ENCODE measurements at places on chromosomes 2 and 18.

DNA sequence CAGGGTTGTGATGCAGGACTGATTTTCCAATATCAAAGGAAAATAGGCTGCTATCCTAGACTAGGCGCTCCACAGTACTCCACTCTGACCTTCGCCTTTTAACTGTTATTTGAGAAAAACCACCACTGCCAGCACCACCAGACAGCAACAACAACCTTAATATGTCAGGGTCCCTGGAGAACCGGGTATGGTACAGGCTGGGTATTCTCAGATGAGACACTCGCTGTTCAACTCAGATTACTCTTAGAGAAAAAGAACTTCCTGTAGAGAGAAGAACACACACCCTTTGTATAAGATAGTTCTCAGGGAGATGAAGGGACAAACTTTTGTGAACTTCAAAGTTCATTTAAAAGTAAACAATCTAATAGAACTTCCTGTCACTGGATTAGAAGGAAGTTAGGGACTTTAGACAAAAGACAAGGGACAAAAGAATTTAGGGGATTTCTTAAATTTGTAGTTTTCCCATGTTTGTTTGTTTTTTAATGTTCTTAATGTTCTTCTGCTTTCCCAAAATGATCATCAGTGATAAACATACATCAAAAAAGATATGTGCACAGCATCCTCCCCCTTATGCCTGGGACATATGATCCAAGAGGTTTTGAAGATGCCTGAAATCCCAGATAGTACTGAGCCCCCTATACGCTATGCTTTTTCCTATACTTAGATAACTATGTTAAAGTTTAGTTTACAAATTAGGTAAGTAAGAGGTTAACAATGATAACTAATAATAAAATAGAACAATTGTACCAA is 41.3 kb upstream of the PPP1R1C start:
- no peak for DNase-seq

DNA sequence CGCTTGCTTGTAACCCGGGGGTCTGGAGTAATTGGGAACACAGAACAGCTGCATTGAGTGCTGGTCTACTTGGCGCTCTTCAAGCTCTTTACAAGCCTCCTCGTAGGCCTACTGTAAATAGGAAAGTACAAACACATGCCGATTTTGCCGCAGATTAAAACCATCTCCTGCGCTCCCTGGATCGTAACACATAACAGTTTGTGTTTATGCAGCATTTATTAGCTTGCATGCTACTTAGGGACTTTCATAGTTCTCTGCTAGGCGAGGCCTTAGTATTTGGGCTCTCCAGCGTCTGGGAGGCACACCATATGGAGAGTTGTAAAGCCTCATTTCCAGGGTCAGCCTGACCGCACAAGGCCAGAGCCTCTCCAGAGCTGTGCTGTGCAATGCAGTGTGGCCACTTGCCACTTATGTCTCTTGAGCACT is 84.0 kb upstream of the HAAO start:
- DNase-seq, result peak; percentile 80

- DNase-seq, result no peak
Measured at GRCh38 chr2:11305338-11305737, 39.1 kb downstream of the ROCK2 start.

DNA sequence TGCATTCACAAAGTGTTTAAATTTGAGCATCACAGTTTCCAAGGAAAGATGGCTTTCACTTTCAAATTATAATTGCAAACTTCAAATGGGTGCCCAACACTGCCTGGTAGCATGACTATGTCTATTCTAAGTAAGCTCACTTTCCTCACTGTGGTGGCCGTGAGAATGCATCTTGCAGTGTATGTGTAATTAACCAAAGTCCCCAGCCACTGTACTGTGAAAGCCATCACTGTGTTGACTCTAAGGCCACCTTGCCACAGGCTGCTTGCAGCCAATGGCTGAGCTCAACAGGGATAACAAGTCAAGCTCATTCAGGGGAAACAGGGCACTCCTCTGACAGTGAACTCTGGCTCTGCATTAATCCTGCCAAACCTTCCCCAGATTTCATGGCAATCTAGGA is 43.3 kb upstream of the LGALSL start:
- DNase-seq, result no peak

- DNase-seq, result no peak
Measured at GRCh38 chr18:50000227-50000626, 186.9 kb upstream of the ACAA2 start.

DNA sequence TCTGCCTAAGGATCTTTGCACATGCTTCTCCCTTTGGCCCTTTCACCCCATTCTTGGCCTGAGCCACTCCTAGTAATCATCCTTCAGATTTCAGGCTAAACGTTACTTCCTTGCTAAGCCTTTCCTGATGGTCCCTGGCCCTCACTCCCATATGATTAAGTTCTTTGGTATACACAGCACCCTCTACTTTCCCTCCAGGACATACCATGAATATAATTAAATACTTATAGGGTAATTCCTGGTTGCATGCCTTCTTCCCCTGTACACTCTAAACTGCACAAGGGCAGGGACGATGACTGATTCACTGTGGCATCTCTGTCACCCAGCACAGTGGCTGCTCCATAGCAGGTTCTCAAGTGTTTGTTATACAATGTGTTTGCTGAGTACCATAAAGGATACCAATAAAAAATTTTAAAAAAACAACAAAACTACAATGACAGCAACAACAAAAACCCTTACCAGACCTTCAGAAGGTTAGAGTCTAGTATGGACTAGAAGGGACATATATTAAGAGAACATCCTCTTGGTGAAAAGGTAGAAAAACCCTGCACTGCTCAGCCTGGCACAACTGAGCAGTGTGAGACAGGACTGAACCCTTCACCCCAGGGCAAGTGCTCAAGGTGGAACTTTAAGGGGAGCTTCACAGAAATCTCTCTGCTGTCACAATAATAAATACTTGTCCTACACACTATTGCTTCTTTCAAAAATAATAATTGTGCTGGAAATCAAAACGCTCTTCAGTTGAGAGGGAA is 76.2 kb downstream of the AAK1 start:
- DNase-seq, result no peak

DNA sequence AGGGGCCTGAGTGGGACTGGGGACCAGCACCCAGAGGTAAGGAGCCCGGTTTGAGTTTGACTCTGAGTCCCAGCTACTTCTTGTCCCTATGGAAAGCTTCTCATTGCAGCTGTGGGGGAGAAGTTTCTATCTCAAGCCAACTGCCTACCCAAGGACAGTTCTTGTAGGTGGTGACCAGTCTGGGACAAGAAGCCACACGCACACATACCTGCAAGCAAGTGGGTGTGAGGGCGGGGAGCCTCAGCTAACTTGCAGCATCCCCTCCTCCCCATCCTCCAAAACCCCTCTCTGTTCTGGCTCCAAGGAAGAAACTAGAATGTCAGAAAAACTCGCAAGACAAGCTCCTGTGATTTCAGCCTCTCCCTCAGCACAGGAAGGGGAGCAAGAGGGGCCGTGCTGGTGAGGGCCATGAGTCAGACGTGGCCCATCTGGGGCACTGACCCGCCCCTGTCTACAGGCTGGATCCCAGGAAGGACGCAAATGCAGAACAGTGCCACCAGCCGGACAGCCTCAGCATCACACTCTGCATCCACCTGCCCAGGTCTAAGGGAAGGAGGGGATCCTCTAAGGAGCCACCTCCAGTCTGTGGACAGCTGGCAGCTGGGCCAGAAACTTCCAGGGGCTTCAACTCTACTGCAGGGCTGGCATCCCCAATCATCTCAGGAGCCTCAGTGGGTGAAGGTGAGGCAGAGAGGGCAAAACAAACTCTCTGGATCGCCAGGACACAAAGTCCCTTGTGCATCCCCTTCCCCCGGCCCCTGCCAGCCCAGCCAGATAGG is 103.4 kb downstream of the TNS1 start:
- no peak for DNase-seq

DNA sequence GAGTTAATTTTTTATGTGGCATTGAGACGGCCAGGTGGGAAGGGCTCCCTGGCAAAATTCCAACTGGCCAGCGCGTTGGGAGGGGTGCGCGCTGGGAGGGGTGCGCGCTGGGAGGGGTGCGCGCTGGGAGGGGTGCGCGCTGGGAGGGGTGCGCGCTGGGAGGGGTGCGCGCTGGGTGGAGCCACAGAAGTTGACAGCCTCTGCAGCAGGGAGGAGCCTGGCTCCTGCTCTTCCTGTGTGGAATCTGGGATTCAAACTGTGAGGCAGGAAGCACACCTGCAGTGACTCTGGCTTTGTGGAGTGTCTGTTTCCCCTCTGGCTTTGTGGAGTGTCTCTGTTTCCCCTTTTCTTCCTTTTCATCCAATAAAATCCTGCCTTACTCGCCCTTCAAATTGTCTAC is 147.9 kb upstream of the CBLN2 start:
- no peak for DNase-seq

DNA sequence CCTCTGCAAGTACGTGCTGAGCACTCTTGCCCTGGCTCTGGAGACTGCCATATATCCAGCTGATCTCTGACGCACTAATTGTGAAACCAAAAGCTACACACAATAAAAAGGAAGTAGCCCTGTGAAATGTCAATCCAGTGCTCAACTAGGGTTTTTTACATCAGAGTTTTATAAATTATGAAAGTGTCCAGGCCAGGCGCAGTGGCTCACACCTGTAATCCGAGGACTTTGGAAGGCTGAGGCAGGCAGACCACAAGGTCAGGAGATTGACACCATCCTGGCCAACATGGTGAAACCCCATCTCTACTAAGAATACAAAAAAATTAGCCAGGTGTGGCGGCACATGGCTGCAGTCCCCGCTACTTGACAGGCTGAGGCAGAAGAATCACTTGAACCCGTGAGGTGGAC is 24.5 kb upstream of the PEX13 start:
- no peak for DNase-seq

DNA sequence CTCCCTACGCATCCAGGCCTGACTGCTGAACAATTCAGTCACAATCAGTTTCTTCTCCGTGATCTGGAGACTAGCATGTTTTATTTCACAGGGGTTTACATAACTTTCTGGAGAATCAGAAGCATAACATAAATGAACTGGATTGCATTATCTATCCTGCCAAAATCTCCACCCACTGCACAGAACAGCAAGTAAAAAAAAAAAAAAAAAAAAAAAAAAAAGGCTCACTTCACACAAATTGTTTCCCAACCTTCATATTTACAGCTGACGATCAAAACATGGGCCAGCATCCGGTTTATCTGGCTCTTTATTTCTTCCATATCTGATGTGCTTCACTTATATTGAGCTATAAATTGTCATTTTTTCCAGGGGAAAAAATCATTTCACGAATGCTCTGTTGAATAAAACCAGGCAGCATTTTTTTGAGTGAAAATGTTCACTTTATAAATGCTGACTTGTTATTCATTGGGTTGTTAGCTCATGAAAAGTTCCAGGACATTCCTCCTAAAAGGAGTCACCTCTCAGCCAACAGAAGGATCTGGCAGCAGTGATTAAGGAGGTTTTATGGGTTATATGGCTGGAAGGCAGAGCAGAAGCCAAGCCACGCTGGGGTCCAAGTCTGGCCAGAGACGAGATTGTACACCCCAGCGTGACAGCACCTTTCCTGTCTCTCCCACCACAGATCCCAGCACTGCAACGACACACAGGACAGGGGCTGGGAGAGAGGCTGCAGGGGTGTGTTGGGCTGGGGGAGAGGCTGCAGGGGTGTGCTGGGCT is 51.2 kb upstream of the GLI2 start:
- no peak for DNase-seq

GRCh38 chr2:74702001-74702715 is 48.1 kb downstream of the SEMA4F start:
- DNase-seq, result no peak

GRCh38 chr2:79740879-79741443 is 228.1 kb downstream of the CTNNA2 start:
- DNase-seq, result no peak

DNA sequence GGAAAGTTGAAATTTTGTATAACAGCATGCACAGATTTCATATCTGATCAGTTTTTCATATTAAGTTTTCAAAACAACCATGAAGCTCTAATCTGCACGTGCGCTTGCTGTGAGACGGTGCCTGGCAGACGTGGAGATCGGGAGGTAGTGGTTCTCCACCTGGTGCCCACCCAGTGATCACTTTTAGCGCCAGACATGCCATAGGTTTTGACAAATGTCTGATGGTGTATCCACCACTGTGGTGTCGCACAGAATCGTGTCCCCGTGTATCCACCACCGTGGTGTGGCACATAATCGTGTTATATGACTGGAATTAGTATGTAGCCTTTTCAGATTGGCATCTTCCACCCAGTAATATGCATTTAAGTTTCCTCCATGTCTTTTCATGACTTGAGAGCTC is 40.9 kb upstream of the KCNG2 start:
- no peak for DNase-seq

GRCh38 chr2:202703091-202703490 is 68.3 kb downstream of the FAM117B start:
- DNase-seq, result no peak

DNA sequence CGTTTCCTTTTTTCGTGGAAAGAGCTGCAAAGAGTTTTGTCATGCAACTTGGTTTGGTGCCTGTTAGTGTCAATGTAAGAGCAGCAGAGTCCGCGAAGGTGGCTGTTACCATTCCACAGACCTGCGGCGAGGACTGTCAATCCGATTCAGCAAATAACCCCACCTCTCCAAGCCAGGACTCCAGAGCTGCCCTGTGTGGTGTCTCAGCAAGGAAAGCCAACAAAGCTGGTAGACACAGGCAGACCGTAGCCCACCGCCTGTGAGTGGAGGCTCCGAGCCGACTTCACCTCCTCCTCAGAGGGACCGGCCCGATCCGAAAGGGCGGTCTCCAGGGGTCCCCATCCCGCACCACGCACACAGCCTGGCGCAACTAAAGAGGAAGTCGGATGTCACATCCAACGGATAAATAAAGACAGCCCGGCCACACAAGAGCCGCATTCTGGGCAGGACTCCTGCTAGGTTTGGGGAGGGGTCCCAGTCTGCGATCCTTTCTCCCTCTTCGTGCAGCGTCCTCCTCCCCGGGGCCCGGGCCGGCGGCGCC is 819 bp downstream of the ANKRD44 start:
- no peak for DNase-seq

DNA sequence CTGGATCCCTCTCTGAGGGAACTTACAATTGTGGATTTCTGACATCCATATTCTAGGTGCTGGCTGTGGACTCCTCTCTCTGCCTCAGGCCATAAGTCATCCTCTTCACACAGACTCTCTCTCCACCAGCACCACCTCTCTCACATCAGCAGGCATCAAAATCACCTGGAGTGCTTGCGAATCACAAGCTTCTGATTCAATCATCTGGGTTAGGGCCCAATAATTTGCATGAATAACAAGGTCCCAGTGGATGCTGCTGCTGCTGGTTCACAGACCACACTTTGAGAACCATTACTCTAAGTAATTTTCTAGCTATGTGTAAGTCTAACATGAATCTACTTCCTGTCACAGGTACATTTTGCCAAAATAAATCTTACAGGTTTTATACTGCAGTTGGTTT is 214.9 kb downstream of the DSEL start:
- no peak for DNase-seq

GRCh38 chr2:70546376-70546775 is 7.2 kb downstream of the TGFA start:
- DNase-seq, result no peak

DNA sequence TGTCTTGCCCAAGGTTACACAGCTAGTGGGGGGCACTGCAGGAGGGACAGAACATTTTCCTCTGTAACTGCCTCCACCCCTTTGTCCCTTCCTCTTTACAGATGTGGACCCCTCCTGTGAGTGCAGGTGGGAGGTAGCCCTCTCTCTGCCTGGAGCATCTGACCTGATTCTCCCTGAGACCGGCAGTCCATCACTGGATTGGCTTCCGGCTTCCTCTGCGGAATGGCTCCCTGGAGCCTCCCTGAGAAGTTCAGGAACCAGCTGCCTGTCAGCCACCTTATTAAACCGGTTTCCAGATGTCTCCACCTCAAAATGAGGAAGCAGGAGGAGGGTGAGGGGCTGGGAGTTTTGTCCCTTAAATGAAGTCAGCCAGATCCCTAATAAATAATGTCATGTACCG is 67.3 kb upstream of the TNP1 start:
- DNase-seq, result no peak

All from HFF-Myc (cell line).